ENCODE measurements at places on chromosomes 12 and 14.
A peak's percentile ranks its signal among the peaks of the same experiment; 100 is the strongest.

- DNase-seq: no peak
These were observed 214.9 kb downstream of the PPM1H start for GRCh38 chr12:62720025-62720424.

DNA sequence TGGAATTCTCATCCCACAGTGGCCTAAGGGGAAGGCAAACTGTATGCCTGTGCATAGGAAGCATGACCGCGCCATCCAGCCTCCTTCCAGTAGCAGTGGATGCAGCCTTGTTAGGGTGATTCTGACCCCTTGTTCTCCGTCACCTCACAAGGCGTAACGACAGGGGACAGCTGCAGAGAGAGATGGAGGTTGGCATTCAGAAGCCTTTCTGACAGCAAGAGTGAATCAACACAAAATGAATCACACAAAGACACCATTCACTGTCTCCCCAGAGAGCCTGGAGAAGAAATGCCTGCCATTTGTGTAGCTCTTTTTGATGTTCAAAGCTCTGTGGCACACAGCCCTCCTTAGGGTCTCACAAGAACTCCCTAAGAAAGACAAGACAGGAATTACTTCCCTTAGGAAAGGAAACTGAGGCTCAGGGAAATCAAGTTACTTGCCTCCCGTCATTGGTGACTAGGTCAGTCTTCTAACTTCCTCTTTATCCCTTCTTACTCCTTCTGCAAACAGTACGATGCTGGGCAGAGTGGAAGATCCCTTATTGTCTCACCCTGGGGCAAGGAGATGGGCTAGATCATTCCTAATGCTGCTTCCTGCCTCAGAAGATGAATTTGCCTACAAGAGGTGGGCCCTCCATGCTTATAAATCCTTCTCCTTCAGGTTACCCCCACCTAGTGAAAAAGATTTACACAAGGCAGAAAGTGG is 280.9 kb downstream of the CACNA1C start:
- DNase-seq: no peak

DNA sequence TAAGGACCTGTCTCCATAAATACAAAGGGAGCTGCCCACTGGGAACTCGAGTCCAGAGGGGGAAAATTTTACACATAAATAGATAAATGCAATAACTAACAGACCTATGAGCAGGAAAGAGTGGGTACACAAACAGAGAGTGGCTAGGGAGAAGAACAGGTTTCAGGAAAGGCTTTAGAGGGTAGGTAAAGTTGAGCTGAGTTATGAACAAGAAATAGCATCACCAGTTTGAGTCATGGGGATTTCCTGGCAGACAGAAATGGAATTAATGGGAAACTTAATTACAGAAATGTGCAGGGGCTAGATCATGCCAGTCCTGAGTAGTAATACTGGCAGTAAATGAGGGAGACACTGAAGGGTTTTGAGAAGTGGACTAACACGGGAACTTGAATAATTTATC is 58.0 kb upstream of the CCDC175 start:
- DNase-seq: no peak

GRCh38 chr14:68279777-68280233 is 460.2 kb downstream of the RAD51B start:
- peak; percentile 58 for DNase-seq

DNA sequence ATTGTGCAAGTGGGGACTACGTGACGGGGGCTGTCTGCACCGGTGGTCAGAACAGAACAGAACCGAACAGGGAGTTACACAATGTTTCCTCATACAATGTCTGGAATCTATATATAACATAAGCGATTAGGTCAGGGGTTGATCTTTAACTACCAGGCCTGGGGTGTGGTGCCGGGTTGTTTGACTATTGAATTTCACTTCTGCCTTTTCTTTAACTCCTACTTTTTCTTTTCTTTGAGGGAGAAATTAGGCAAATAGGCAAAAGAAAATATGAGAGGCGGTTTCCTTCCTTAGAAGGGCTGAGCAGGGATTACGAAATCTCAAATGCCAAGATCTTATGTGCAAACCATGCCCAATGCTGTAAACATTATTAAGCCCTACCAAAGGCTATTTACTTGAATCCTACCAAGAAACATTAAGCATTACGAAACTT is 140.3 kb downstream of the SLC38A6 start:
- no peak for DNase-seq

DNA sequence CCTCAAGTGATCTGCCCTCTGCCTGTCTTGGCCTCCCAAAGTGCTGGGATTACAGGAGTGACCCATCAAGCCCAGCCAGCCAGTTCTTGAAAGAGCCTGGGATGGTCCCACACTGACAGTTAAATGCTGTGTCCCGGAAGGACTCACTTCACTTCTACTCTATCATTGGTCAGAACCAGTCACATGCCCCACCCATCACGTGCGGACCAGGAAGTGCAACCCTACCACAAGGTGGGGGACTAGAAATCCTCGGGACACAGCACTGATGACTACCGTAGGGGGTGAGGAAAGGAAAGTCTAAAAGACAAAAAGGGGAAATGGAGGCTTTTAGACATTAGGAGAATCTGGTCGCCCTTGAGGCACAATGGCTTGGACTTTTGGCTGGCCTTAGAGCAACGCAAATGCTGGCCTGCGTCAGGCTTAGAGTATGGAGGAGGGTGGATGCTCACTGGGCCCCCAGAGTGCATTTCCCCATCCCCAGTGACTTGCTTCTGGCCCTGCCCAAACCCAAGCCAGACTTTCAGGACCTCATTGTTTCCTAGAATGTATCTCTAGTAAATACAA is 207.7 kb downstream of the TTC8 start:
- DNase-seq: no peak

- no peak for DNase-seq
These were observed 87.9 kb upstream of the HSPB8 start for GRCh38 chr12:119090865-119091264.

DNA sequence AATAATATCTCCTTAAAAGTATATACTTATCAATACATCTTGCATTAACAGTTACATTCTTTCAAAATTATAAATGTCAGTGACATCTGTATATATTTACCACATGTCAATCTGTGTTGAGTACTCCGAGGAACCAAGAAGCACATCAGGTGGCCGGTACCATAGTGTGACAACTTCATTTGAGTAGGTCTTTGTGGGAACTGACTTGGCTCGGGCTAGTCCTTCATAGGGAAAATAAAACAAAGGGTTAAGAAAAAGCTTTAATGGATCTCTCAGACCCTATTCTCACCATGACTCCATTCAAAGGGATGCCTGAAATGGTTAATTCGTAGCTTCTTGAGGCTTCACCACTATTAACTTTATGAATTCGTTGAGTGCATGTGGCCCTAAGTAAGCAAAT is 94.9 kb downstream of the ELK3 start:
- no peak for DNase-seq
